Chondrocyte (in vitro differentiated cells): ENCODE measurements at places on chromosomes 2 and 18. TPM values are rescaled to one million over a fixed set of nuclear protein-coding genes. Genes with fewer than 3 reads are reported as not detected.

GRCh38 chr2:135186054-135186453 is 134.0 kb downstream of the RAB3GAP1 start:
- no peaks in the 10 kb centered on the region for H3K4me1 ChIP-seq
- H3K4me3 ChIP-seq: no peak overlapping the region
- H3K27ac ChIP-seq: no peak overlapping the region
- peaks cover 4% of the 10 kb centered on the region for H3K36me3 ChIP-seq
- no peak for DNase-seq

DNA sequence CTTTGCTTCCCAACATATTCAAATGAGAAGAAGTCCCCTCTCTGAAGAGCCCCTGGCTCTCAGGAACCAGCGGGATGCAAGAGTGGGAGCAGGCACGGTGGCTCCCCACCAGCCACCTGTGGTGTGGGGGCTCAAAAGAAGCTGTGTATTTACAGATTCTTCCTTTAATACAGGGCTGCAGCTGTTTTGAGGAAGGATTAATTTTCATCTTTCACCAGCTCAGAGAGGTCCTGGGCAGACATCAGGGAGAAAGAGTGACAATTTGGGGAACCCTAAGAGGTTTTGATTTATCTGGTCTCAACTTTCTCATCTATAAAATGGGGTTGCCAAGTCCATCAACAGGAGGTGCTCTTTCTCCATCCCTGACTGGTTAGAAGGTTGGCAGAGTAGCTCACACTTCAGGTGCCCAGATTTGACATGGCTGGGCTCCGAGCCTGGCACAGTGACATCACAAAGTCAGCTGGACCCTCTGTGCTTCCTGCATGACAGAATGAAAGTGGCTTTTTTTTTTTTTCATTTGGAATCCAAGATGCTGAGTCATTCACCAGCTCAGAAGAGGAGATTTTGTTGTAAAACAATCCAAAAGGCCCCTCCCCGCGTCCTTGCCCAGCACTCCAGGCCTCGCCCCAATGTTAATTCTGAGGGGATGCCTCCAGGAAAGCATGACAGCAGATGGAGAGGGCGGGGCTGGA is 15.5 kb upstream of the SIX2 start:
- H3K36me3 ChIP-seq: no peaks in the 10 kb centered on the region
- no peak for DNase-seq
- H3K4me1 ChIP-seq: peaks cover 25% of the 10 kb centered on the region
- peak overlapping the region; percentile 89 for H3K27ac ChIP-seq
- no peaks in the 10 kb centered on the region for H3K27me3 ChIP-seq
- no peak overlapping the region for H3K4me3 ChIP-seq

GRCh38 chr2:38074058-38074763 is 1.7 kb downstream of the CYP1B1 start:
- H3K4me1 ChIP-seq: peaks cover 56% of the 10 kb centered on the region
- peaks cover 25% of the 10 kb centered on the region for H3K36me3 ChIP-seq
- H3K27me3 ChIP-seq: no peaks in the 10 kb centered on the region

DNA sequence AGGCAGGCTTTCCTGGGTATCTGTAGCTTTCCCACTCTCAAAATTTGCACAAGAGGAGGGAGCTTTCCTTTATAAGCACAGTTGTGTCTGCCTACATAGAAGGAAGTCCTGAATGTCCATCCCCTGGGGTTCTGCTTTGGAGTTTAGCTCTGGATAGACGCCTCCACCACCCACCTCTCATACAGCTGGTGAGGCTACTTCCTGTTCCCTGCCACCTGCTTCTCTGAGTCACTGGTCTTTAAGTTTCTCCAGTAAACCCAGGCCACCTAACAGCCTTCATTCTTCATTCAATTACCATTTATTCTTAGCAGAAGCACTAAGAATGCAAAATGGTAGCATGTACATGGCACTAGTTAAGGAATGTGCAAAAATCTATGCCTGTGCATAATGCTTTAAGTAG is 407.8 kb downstream of the CDH2 start:
- H3K36me3 ChIP-seq: no peaks in the 10 kb centered on the region
- no peak overlapping the region for H3K4me3 ChIP-seq
- no peak for DNase-seq
- H3K27me3 ChIP-seq: no peaks in the 10 kb centered on the region
- H3K27ac ChIP-seq: no peak overlapping the region
- peaks cover 23% of the 10 kb centered on the region for H3K4me1 ChIP-seq

GRCh38 chr2:181697126-181697525 is 16.8 kb upstream of the NEUROD1 start:
- H3K36me3 ChIP-seq: no peaks in the 10 kb centered on the region
- H3K27ac ChIP-seq: no peak overlapping the region
- H3K4me1 ChIP-seq: peaks cover 3% of the 10 kb centered on the region
- H3K4me3 ChIP-seq: no peak overlapping the region

DNA sequence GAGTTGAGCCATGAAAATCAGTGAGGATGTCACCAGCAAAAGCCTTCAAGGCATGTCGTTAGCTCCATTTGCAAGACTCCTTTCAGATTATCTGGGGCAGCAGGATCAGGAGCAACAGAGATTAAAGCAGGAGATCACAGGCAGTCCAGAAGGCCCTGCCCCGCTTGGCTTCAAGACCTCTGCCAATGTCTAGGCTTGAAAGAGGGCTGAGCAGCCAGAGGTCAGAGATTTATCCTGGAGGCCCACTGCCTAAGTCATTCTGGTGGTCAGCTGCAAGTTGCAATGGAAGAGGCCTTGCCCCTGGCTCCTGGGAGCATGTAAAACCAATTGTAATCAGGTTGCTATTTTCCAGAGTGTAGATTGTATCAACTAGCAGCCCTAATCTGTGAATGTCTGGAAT is 416.5 kb downstream of the BCL11A start:
- no peaks in the 10 kb centered on the region for H3K27me3 ChIP-seq
- no peaks in the 10 kb centered on the region for H3K36me3 ChIP-seq
- H3K27ac ChIP-seq: no peak overlapping the region
- H3K4me3 ChIP-seq: no peak overlapping the region

GRCh38 chr2:158154596-158154995 is 52.9 kb downstream of the UPP2 start:
- H3K4me3 ChIP-seq: no peak overlapping the region
- DNase-seq: no peak
- H3K27me3 ChIP-seq: no peaks in the 10 kb centered on the region

BCL11A gene
- total RNA-seq: 11.1 to 15.4 TPM (median 13.4 TPM) in 3 replicates
